Smooth muscle cell of bladder (primary cell): ENCODE measurements at places on chromosomes 7 and 10. TPM values are rescaled to one million over a fixed set of nuclear protein-coding genes. Genes with fewer than 3 reads are reported as not detected.

SUN3 gene
- total RNA-seq: not detected in 2 replicates

KNDC1 gene
- total RNA-seq: 0.57 and 1.3 TPM in 2 replicates

DKK1 gene
- total RNA-seq: 71.7 and 165 TPM in 2 replicates

IFRD1 gene
- 69.7 and 74.2 TPM in 2 replicates for total RNA-seq

SEMA3E gene
- total RNA-seq: 2.0 and 4.9 TPM in 2 replicates

WDFY4 gene
- not detected in 2 replicates for total RNA-seq

RNF148 gene
- total RNA-seq: 0.28 and 0.74 TPM in 2 replicates

ATRNL1 gene
- under 0.01 and 0.18 TPM in 2 replicates for total RNA-seq

DENND2A gene
- total RNA-seq: 15.6 and 37.5 TPM in 2 replicates

EVX1 gene
- total RNA-seq: under 0.01 TPM in 1 of 2 replicates, not detected in the other

ZNF789 gene
- 2.6 and 3.6 TPM in 2 replicates for total RNA-seq

PTPRZ1 gene
- not detected in 2 replicates for total RNA-seq

CROT gene
- 16.0 and 18.2 TPM in 2 replicates for total RNA-seq

SYNPO2L gene
- total RNA-seq: not detected in 2 replicates

TFPI2 gene
- 178 and 259 TPM in 2 replicates for total RNA-seq

ABI1 gene
- total RNA-seq: 21.7 and 21.9 TPM in 2 replicates

SPACDR gene
- 0.14 and 0.28 TPM in 2 replicates for total RNA-seq

BMPER gene
- 28.0 and 32.6 TPM in 2 replicates for total RNA-seq

FAM25G gene
- not detected in 2 replicates for total RNA-seq

PTF1A gene
- not detected in 2 replicates for total RNA-seq

GRM3 gene
- not detected in 2 replicates for total RNA-seq

PCLO gene
- under 0.01 TPM in 2 replicates for total RNA-seq

STEAP2 gene
- 36.7 and 50.3 TPM in 2 replicates for total RNA-seq

NPY gene
- total RNA-seq: not detected in 2 replicates

PRKAR2B gene
- 26.3 and 65.3 TPM in 2 replicates for total RNA-seq

PNLIP gene
- not detected in 2 replicates for total RNA-seq

DCLRE1C gene
- 7.8 and 7.9 TPM in 2 replicates for total RNA-seq

LMBR1 gene
- total RNA-seq: 38.4 and 51.6 TPM in 2 replicates

ZNF853 gene
- 0.57 and 1.8 TPM in 2 replicates for total RNA-seq

GCC1 gene
- 23.5 and 29.6 TPM in 2 replicates for total RNA-seq

NPC1L1 gene
- total RNA-seq: 0.09 and 0.14 TPM in 2 replicates

PTN gene
- total RNA-seq: 27.8 and 36.4 TPM in 2 replicates

TRIM50 gene
- total RNA-seq: not detected in 2 replicates

ANKRD7 gene
- total RNA-seq: 0.85 and 0.92 TPM in 2 replicates

TSPAN12 gene
- total RNA-seq: 2.1 and 10.8 TPM in 2 replicates

CYP3A7 gene
- 0.14 and 0.46 TPM in 2 replicates for total RNA-seq

HTR7 gene
- 0.92 and 2.4 TPM in 2 replicates for total RNA-seq

HTR5A gene
- total RNA-seq: not detected in 2 replicates

SLC25A28 gene
- 23.2 and 28.6 TPM in 2 replicates for total RNA-seq

SSBP1 gene
- total RNA-seq: 137 and 162 TPM in 2 replicates

ASZ1 gene
- total RNA-seq: not detected in 2 replicates

FXYD4 gene
- total RNA-seq: not detected in 2 replicates

GPR85 gene
- total RNA-seq: 3.1 and 3.3 TPM in 2 replicates

SLC18A2 gene
- total RNA-seq: not detected in 2 replicates

SLC39A12 gene
- total RNA-seq: not detected in 2 replicates

CTTNBP2 gene
- total RNA-seq: 0.28 and 2.3 TPM in 2 replicates

EPO gene
- not detected in 2 replicates for total RNA-seq

LIMK1 gene
- 36.6 and 57.0 TPM in 2 replicates for total RNA-seq

EXOC4 gene
- total RNA-seq: 110 and 137 TPM in 2 replicates

CALML3 gene
- under 0.01 TPM in 1 of 2 replicates, not detected in the other for total RNA-seq

MYO3A gene
- not detected in 2 replicates for total RNA-seq

THNSL1 gene
- 2.3 and 3.8 TPM in 2 replicates for total RNA-seq

TMEM229A gene
- total RNA-seq: not detected in 2 replicates

HOXA13 gene
- total RNA-seq: 5.7 and 7.9 TPM in 2 replicates

ZNF800 gene
- 7.9 and 10.0 TPM in 2 replicates for total RNA-seq

MUC12 gene
- total RNA-seq: 0.57 and 0.92 TPM in 2 replicates

CPEB3 gene
- 0.43 and 0.55 TPM in 2 replicates for total RNA-seq

SLF2 gene
- total RNA-seq: 20.6 and 22.8 TPM in 2 replicates
